ENCODE measurements at places on chromosomes 13 and 19.

- DNase-seq: no peak
Measured at GRCh38 chr13:110677731-110678545, 28.0 kb downstream of the CARS2 start.

DNA sequence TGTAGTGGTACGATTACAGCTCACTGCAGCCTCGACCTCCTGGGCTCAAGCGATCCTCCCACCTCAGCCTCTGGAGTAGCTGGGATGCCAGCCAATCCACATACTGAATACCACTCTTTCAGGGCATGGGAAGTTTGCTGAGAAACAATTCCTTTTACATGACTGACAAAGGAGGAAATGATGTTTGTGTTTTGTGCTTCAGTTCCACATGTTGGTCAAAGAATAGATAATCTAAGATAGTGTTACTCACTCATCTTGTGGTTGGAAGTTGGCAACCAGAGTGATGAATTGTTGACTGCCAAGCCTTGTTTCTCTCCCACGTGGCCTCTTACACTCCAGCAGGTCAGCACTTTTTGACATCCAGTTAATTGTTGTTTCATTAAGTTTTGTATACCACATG is 7.6 kb downstream of the MBD3L2B start:
- no peak for DNase-seq

DNA sequence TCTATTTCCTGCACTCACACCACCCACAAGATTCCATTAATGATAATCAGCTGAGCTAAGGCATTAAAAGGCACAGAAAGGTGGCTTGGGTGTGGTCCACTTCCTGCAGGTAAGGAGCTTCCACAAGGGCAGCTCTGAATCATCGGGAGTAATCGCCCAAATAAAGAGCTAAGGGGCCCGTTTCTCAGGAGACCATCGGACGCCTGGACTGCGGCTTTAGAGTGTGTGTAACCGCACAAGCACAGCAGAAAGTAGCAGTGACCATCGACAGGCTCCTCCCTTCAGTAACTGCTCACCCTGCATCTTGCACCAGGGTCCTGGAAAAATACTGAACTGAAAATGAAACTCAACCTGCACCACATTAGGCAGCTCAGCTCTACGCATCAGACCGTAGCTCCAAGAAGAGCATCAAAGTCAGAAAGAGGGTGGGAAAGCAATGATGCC is 6.0 kb downstream of the STK24 start:
- DNase-seq: no peak

DNA sequence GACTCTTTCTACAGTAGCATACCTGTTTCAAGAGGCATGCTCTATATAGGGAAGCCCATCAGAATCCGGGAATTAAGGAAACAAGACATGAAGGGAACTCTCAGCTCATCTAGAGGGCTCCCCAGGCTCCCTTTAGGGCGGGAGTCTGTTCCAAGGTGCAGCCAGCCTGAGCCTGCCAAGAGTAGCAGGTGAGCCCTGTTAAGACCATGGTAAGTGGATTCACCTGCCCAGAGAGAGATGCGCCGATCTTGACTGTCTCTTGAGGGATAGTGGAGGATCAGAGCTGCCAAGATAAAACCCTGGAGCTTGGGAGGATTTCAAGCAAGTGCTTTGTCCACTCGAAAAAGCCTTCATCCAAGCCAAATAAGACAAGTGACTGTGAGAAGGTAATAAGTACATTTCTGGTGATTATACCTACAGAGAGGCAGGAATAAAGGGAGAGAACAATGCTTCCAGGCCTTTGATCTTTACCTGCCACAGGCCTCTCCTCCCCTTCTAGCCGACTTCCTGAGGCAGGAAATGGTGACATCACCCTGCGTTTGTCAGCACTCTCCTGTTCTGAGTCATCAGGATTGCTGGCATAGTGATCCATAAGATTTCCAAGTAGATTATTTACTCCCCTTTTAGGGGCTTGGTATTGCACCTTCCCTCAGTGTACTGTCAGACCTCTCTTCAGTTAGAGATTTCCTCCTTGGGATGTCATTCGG is 31.5 kb downstream of the KLF5 start:
- no peak for DNase-seq

GRCh38 chr19:55619286-55619685 is 5.1 kb downstream of the ZNF784 start:
- no peak for DNase-seq

Data from retina (tissue), 1 donor.